ENCODE measurements at places on chromosomes 16 and 17. TPM values are rescaled to one million over a fixed set of nuclear protein-coding genes. Genes with fewer than 3 reads are reported as not detected.

DNA sequence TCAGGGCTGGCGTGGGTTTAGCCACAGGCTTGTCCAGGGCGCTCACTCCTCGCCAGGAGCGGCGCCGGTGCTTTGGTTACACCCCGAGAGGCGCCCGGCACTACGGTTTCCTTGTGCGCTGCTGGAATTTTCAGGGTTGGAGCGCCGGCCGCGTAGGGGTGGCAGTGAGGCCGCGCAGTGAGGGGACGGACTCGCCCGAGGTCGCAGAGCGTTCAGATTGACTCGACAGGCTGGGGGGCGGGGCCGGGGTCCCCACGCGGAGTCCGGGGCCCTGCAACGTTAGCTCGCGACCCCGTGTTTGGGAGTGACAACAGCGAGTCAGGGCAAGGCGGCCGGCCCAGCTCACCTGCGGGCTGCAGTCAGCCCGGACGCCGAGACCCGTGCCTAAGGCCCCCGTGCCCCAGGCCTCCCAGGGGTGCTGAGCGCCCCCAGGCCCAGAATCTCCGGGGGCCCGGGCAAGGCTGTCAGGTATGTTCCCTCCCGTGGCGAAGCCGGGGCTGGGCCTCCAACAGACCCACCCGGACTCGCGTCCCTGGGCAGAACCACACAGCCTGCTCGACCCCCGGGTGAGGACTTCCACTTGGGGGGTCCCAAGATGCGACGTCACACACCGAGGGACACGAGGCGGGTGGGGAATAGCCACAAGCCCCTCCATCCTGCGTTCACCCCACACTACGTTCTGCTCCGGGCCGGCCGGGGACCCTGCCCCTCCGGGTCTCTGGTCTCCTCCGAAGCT, 1.3 kb upstream of the ACTG1 start:
- DNase-seq = peak; percentile 79
- no peaks in the 10 kb centered on the region for H3K27me3 ChIP-seq
- peak overlapping the region; percentile 93 for H3K27ac ChIP-seq
- peak overlapping the region; percentile 68 for H3K4me3 ChIP-seq
- peaks cover 69% of the 10 kb centered on the region for H3K4me1 ChIP-seq

The KRT33A gene
- not detected for total RNA-seq

DNA sequence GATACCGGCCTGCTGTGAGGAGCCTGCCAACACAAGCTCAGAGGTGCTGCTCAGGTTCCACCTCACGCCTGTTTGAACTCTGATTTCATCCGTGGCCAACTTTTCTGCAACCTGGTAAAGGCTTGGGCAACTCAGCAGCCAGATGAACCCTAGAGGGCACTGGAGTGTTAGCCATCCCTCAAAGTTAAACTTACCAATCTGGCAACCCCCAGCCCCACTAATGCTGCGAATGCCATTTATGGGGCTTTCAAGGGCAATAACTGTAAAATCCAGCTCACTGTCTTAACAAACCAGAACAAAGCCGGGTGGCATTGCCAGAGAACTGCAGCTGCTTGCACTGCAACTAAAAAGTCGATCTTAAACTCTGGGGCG, 105.5 kb downstream of the AXIN2 start:
- no peaks in the 10 kb centered on the region for H3K36me3 ChIP-seq
- no peak overlapping the region for H3K4me3 ChIP-seq
- H3K4me1 ChIP-seq = no peaks in the 10 kb centered on the region

DNA sequence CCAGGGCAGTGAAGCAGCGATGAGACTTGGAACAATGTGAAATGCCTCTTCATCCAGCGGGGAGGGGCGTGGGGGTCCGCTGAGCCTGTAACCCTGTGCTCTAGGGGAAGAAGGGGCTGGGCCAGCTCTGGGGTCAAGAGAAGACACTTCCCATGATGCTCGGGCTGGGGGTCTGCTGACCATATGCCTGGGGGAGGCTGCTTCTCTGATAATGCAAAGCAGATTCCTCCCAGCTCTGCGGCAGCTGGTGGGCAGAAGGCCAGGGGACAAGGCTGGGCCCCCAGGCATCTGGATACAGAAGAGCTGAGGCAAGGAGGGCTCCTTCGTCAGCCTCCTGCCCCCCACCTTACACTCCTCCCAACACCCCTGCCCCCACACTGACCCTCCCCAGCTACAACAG, 24.7 kb downstream of the NGFR start:
- H3K4me3 ChIP-seq = no peak overlapping the region
- no peaks in the 10 kb centered on the region for H3K36me3 ChIP-seq
- no peak for DNase-seq
- H3K4me1 ChIP-seq = peaks cover 9% of the 10 kb centered on the region
- no peaks in the 10 kb centered on the region for H3K27me3 ChIP-seq

The SOST gene
- total RNA-seq = not detected

- H3K27me3 ChIP-seq = no peaks in the 10 kb centered on the region
- no peaks in the 10 kb centered on the region for H3K4me1 ChIP-seq
- DNase-seq = no peak
- no peak overlapping the region for H3K4me3 ChIP-seq
Observed at GRCh38 chr17:19933628-19934027, 44.0 kb downstream of the AKAP10 start.

DNA sequence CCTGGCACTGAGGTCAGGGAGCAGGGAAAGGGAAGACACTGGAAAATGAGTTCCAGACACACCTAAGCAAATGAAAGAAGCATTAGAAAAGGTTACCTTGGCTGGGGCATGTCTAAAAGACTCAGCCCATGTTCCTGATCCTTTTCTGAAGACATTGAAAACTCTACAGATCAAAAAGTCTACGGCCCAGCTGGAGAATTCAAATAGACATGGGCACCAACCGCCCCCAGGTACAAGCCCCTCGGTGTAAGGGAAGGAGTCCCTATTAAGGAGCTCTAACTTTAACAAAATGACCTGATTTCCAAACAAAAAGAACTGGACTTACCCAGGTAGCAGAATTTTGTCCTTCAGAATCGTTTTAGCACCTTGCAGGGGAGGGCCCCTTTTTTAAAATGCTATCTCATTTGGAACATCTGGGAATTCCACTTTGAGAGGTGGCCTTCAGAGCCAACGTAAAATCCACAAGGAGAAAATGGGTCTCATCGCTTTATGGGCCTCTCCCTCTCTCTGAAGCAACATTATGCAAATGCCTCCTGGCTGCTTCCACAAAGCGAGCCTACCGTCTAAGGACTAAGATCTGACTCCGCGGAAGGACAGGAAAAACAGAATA, 43.6 kb upstream of the RBFOX3 start:
- no peaks in the 10 kb centered on the region for H3K27me3 ChIP-seq
- H3K36me3 ChIP-seq = no peaks in the 10 kb centered on the region
- no peak overlapping the region for H3K27ac ChIP-seq
- H3K4me1 ChIP-seq = no peaks in the 10 kb centered on the region
- no peak for DNase-seq
- H3K4me3 ChIP-seq = no peak overlapping the region

- H3K27me3 ChIP-seq = no peaks in the 10 kb centered on the region
- DNase-seq = no peak
- no peak overlapping the region for H3K4me3 ChIP-seq
- no peak overlapping the region for H3K27ac ChIP-seq
Observed at GRCh38 chr17:74671031-74671771, 41.5 kb downstream of the CD300LF start.

DNA sequence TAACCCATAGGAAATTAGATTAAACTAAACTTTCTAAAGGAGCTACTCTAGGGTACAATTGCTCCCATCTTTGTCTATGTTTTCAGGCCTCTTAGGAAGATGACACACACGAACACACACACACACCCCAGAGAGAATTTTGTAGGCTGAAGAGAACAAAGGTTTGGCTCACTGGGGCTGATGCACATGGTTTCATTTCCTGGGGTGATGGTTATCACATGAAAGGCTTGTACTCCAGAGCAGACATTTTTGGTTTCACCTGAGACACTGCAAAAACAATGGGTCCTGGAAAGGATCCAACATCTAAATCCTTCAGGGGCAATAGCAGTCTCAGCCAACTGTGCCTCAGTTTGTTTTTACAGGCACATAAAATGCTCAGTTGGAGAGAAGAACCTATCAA, 62.8 kb downstream of the GRB7 start:
- H3K27ac ChIP-seq = peak overlapping the region; percentile 95
- H3K36me3 ChIP-seq = no peaks in the 10 kb centered on the region
- peaks cover 82% of the 10 kb centered on the region for H3K4me1 ChIP-seq
- no peaks in the 10 kb centered on the region for H3K27me3 ChIP-seq

The MPO gene
- not detected for total RNA-seq

- no peaks in the 10 kb centered on the region for H3K4me1 ChIP-seq
- no peak for DNase-seq
- no peak overlapping the region for H3K4me3 ChIP-seq
- no peaks in the 10 kb centered on the region for H3K36me3 ChIP-seq
- H3K27me3 ChIP-seq = no peaks in the 10 kb centered on the region
- H3K27ac ChIP-seq = no peak overlapping the region
Observed at GRCh38 chr17:81027038-81027437, 7.9 kb upstream of the BAIAP2 start.

The VMO1 gene
- not detected for total RNA-seq

DNA sequence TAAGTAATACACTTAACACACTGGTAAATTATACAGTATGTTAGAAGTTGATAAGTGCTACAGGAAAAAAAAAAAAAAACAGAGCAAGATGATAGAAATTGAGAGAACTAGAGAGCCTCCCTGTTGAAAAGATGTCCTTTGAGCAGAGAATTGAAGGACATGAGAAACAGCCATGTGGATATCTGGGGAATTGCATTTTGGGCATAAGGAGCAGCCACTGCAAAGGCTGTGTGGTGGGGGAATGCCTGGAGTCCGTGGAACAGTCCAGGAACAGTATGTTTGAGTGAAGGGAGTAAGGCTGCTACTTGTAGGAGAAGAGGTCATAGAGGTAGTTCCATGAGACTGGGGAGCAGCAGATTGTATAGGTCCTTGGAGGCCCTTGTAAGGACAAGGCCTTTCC, 178.4 kb downstream of the FTO start:
- H3K27me3 ChIP-seq = no peaks in the 10 kb centered on the region
- peaks cover 18% of the 10 kb centered on the region for H3K36me3 ChIP-seq
- no peak overlapping the region for H3K4me3 ChIP-seq
- no peaks in the 10 kb centered on the region for H3K4me1 ChIP-seq
- no peak for DNase-seq

DNA sequence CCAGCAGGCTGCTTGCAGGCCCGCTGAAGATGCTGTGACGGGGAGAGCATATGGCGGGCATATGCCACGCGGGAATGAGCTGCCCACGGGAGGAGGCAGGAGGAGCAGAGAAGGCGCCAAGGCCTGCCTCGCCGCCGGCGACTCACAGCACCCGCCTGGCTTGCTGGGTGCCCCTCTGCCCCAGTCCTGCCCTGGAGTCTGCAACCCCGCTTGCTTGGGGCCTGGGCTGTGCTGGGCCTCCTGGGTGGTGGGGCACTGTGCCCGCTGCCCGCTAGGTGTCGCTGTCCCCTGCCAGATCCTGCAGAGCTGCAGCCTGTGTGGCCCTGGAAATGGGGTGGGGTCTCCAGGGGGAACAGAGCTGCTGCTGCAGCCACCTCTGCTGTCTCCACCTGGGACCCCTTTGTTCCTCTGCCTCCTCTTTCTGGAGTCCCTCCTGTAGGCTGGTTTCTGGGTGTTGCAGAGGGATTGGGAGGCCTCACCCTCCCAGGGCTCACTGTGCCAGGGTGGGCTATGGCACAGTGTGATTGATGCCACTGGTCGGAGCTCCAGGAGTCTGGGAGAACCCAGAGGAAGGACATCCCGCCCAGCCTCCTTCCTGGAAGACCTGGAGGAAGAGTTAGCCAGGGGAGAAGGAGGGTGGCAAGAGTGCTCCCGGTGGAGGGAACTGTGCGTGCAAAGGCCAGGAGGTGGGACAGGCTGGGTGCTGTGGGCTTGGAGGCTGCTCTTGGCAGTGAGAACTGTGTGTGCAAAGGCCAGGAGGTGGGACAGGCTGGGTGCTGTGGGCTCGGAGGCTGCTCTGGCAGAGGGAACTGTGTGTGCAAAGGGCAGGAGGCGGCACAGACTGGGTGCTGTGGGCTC, 141.0 kb upstream of the CIBAR2 start:
- no peaks in the 10 kb centered on the region for H3K36me3 ChIP-seq
- H3K27me3 ChIP-seq = no peaks in the 10 kb centered on the region
- DNase-seq = peak; percentile 83
- H3K27ac ChIP-seq = no peak overlapping the region
- no peak overlapping the region for H3K4me3 ChIP-seq

DNA sequence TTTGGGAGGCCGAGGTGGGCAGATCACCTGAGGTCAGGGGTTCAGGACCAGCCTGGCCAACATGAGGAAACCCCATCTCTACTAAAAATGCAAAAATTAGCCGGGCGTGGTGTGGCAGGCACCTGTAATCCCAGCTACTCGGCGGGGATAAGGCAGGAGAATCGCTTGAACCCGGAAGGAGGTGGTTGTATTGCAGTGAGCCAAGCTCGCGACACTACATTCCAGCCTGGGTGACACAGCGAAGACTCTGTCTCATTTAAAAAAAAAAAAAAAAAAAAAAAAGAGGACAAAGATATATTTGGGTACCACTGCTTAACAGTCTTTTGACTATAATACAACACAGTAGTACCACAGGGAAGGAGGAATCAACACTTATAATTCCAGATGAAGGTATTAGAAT, 9.2 kb downstream of the CNOT1 start:
- no peaks in the 10 kb centered on the region for H3K4me1 ChIP-seq
- DNase-seq = no peak
- H3K27ac ChIP-seq = no peak overlapping the region
- no peak overlapping the region for H3K4me3 ChIP-seq
- H3K27me3 ChIP-seq = no peaks in the 10 kb centered on the region
- peaks cover 54% of the 10 kb centered on the region for H3K36me3 ChIP-seq

DNA sequence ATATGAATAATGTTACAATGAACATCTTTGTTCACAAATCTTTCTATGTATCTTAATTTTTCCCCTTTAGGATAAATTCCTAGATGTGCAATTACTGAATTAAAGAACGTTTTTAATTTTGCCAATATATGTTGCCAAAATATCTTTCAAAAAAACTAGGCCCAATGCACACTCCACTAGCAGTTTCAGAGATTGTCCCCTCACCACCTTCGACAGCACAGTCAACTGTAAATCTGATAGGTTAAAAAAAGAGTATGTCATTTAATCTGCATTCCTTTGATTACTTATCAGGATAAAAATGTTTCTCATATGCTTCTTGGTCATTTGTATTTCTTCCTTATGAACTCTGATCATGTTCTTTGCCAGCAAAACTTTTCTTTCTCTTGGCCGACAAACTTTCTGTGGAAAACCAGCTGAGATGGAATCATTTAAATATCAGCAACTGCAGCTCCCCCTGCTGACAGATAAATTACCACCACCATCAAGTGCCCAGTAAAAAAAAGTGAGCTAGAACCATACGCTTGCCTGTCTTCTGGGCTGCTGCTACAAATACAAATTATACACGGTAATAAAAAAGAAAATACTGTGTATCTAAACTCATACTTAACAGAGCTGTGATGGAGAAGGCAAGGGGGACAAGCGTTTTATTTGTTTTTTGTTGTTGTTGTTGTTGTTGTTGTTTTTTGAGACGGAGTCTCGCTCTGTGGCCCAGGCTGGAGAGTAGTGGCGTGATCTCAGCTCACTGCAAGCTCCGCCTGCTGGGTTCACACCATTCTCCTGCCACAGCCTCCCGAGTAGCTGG, 19.6 kb upstream of the KANSL1 start:
- no peak overlapping the region for H3K27ac ChIP-seq
- H3K36me3 ChIP-seq = peaks cover 31% of the 10 kb centered on the region
- H3K4me3 ChIP-seq = no peak overlapping the region
- no peaks in the 10 kb centered on the region for H3K27me3 ChIP-seq
- peak; percentile 90 for DNase-seq
- peaks cover 10% of the 10 kb centered on the region for H3K4me1 ChIP-seq
